ENCODE measurements at places on chromosomes 1 and 21.
A peak's percentile ranks its signal among the peaks of the same experiment; 100 is the strongest.

DNA sequence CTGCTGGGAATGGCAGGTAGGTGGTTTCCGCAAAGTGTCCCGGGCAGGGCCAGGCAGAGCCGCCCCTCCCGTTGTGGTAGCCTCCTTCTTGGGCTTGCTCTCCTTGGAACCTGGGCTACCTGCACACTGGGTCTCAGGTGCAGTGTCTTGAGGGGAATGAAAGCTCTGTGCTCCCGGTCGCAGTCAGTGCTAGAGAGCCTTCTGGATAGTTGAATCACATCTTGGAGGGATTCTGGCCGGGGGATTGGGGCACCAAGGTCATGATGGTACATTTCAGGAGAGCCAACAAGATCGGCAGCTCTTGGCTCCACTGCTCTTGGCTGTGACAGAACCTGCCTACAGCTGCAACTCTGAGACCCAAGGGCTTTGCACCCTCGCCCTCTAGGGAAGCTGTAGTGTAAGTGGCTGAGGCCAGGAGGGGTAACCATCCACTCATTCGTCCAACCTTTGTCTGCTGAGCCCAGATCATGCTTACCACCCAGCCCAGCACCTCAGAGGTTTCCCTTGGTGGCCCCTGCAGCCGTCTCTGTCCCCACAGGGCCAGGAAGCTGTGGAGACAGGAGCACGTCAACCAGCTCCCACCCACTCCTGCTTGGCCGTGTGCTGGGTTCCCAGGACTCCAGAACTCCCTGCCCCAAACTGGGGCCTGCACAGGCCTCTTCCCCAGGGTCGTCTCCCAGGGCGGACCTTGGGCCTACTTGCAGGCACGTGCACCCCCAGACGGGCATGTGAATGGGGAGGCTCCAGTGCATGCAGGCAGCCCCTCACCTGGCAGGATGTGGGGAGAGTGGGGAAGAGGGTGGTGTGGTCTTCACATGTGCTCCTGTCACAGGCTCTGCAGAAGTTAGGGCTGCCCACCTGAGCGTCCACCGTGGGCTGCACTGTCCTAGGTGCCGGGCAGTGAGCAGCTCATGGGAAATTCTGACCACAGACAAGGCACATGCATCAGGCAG is 40.0 kb downstream of the NTPCR start:
- H3K27ac ChIP-seq = no peak overlapping the region
- no peaks in the 10 kb centered on the region for H3K4me1 ChIP-seq
- H3K36me3 ChIP-seq = peaks cover 7% of the 10 kb centered on the region
- no peaks in the 10 kb centered on the region for H3K27me3 ChIP-seq
- no peak overlapping the region for H3K4me3 ChIP-seq
- no peak for DNase-seq

GRCh38 chr1:162943622-162944021 is 82.6 kb upstream of the CCDC190 start:
- H3K4me1 ChIP-seq = peaks cover 6% of the 10 kb centered on the region
- no peaks in the 10 kb centered on the region for H3K36me3 ChIP-seq
- H3K27ac ChIP-seq = no peak overlapping the region
- DNase-seq = no peak

DNA sequence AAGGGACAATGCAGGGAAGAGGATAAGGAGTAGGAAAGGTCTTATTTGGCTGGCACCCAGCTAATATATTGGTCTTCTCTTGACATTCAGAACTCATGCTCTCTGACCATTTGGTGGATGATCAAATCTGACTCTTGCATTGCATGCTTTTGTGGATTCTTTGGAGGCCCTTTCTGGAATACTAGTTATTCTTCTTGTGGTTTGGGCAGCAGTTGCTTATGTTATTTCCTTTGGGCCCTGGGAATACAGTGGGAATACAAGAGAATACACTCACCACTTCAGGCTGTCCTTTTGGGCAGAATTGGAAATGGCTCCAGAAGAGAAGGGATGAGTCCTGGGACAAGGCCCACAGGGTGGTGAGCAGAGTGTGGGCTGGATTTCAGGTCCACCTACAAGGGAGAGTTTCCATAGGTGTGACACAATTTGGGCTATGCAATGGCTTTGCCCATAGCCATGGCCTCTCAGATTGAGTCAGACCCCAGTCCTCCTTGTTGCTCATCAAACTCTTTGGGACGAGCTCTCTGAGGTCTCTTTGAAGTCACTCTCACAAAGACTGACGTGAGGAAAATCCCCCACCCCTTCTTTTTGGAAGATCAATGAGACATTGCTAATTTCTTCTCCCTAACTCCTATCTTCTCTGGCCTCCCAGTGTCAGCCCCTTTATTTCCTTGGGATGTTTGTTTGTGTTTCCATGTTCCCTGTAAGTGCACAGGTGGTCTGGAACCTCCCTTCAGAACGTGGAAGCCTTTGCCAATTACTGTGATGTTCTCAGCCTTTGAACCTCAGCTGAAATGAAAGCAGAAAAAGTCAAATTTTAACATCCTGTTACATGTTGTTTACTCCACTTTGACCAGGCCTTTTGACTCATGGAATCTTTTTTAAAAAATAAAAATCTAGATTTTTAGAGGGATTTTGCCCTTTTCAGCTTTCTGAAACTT is 19.4 kb downstream of the HSD11B1 start:
- no peak overlapping the region for H3K4me3 ChIP-seq
- DNase-seq = no peak
- no peak overlapping the region for H3K27ac ChIP-seq
- no peaks in the 10 kb centered on the region for H3K36me3 ChIP-seq

GRCh38 chr1:92964998-92965397 is 3.7 kb upstream of the DIPK1A start:
- H3K4me1 ChIP-seq = peaks cover 26% of the 10 kb centered on the region
- no peak overlapping the region for H3K4me3 ChIP-seq
- H3K36me3 ChIP-seq = no peaks in the 10 kb centered on the region
- H3K27me3 ChIP-seq = no peaks in the 10 kb centered on the region

GRCh38 chr1:147541672-147542568 is 619 bp downstream of the BCL9 start:
- no peak for DNase-seq
- no peak overlapping the region for H3K27ac ChIP-seq
- H3K36me3 ChIP-seq = no peaks in the 10 kb centered on the region
- H3K4me3 ChIP-seq = no peak overlapping the region
- H3K27me3 ChIP-seq = 0 out of 2 replicates have a peak, but pooled peaks cover 3% of the 10 kb centered on the region

GRCh38 chr1:94063379-94063778 is 57.6 kb downstream of the ABCA4 start:
- no peaks in the 10 kb centered on the region for H3K4me1 ChIP-seq
- H3K36me3 ChIP-seq = no peaks in the 10 kb centered on the region
- H3K27ac ChIP-seq = no peak overlapping the region
- peak; percentile 50 for DNase-seq
- H3K4me3 ChIP-seq = no peak overlapping the region

DNA sequence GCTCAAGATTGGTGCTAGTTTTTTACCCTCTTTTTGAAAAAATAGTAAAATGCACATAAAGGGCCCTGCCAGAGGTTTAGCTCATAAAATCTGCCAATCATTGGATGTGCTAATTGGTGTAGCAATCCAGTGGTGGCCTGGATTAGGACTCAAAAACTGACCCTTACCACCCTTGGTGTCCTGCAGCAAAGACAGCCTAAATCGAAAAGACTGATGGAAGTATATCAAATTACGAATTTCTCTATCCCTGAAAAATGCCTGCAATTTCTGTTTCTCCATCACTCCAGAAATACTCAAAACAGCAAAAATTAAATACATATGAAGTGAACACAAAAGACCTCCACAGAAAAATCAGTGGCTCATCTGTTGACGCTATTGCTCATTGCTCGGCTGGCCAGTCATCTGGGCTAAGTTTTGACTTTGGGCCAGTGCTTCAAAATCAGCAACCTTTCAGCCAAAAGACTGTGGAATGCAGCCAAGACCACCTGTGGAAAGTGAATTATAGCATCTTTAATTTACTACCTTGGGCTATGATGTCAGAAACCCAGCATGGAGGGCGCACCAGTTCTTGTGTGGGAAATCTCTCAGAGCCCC is 30.0 kb downstream of the WLS start:
- H3K36me3 ChIP-seq = no peaks in the 10 kb centered on the region
- no peak overlapping the region for H3K27ac ChIP-seq
- no peak overlapping the region for H3K4me3 ChIP-seq
- H3K27me3 ChIP-seq = 0 out of 2 replicates have a peak, but pooled peaks cover 3% of the 10 kb centered on the region

DNA sequence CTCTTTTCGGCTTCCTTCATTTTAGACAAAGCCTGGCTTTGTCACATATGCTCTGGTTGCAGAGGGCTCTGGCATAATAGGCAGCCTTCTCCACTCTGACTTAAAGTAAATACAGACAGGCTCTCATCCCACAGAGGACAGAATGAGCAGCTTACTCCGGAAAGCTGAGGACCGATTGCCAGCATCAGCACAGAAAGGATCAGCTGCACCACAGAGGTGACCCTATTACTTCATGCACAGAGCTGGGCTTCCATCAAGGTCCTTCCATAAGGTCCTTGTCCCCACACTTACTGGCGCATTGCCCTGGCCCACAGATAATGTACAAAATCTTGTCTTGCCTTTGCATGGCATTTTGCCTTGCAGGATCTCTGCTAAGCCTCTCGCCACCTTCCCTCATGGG is 67.6 kb downstream of the SEC16B start:
- no peak overlapping the region for H3K27ac ChIP-seq
- H3K27me3 ChIP-seq = 0 out of 2 replicates have a peak, but pooled peaks cover 6% of the 10 kb centered on the region
- no peaks in the 10 kb centered on the region for H3K4me1 ChIP-seq
- no peaks in the 10 kb centered on the region for H3K36me3 ChIP-seq

GRCh38 chr1:113784104-113784779 is 25.0 kb upstream of the PHTF1 start:
- peaks cover 48% of the 10 kb centered on the region for H3K4me1 ChIP-seq
- H3K27me3 ChIP-seq = no peaks in the 10 kb centered on the region
- no peak for DNase-seq
- no peak overlapping the region for H3K4me3 ChIP-seq

DNA sequence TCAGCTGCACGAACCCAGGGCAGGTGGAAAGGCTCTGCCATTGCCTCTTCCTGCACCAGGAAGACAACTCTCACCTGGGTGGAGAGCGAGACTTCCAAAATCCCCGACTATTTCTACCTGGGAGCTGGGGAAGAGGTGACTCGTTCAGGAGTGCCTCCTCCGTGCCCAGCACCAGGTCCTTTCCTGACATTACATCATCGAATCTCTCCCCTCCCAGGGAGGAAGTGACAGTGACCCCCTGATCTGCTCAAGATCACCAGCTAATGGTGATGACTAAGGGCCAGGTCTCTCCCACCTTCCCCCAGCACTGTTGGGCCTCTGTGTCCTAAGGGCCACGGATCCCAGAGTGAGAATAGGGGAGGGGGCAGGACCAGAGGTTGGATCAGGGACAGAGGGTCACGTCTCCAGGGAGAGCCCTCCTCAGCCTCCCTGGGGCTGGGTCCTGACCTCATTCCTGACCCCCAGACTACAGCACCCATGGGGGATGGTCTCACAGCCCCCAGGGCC is 6.8 kb downstream of the MEGF6 start:
- H3K27me3 ChIP-seq = no peaks in the 10 kb centered on the region
- no peaks in the 10 kb centered on the region for H3K36me3 ChIP-seq
- no peak overlapping the region for H3K27ac ChIP-seq
- no peaks in the 10 kb centered on the region for H3K4me1 ChIP-seq
- H3K4me3 ChIP-seq = no peak overlapping the region

GRCh38 chr1:191709215-191709614 is 449.0 kb upstream of the RGS18 start:
- no peak overlapping the region for H3K4me3 ChIP-seq
- no peaks in the 10 kb centered on the region for H3K36me3 ChIP-seq
- no peaks in the 10 kb centered on the region for H3K4me1 ChIP-seq
- H3K27ac ChIP-seq = no peak overlapping the region
- DNase-seq = no peak

DNA sequence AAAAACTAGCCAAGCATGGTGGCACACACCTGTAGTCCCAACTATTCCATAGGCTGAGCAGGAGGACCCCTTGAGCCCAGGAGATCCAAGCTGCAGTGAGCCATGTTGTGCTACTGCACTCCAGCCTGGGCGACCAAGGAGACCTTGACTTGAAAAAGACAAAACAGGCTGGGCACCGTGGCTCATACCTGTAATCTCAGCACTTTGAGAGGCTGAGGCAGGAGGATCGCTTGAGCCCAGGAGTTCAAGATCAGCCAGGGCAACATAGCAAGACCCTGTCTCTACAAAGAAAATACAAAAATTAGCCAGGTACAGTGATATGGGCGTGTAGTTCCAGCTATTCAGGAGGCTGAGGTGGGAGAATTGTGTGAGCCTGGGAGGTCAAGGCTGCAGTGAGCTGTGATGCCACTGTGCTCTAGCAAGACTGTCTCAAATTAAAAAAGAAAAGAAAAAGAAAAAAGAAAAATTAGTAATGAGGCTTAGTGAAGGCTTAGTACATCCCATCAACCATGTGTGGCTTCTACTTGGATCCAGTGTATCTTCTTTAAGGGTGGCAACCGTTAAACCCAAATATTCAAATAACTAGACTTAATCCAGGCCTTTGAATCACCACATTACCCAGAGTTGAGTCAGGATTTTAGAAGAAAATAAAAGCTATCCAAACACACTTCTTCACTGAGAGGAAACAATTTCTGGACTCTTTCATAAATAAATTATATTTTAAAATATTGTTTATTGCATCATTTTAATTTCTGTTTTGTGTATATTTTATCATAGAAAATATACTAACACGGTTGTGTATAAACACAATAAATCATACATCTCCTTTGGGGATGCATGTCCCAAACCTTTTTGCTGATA is 74.3 kb upstream of the RAB4A start:
- no peak overlapping the region for H3K27ac ChIP-seq
- H3K4me3 ChIP-seq = no peak overlapping the region
- no peak for DNase-seq
- no peaks in the 10 kb centered on the region for H3K4me1 ChIP-seq
- H3K27me3 ChIP-seq = no peaks in the 10 kb centered on the region

DNA sequence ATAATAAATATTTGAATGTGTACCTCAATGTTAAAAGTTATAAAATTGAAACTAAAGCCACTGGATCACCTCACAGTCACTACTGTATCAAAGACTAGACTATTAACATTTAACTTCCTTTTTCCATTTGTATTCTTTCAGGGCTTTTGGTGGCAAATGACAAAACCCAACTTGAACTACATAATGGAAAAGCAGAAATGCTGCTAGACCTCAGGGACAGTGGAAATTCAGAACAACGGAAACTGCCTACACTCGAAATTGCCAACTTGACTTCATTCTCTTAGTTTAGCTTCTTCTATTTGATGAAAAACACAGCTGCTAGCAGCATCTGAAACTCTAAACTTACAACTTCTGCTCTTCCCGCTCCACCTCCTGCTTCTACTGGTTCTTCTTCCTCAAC is 34.9 kb upstream of the NTNG1 start:
- no peak overlapping the region for H3K4me3 ChIP-seq
- no peaks in the 10 kb centered on the region for H3K4me1 ChIP-seq
- H3K36me3 ChIP-seq = no peaks in the 10 kb centered on the region

GRCh38 chr1:17377325-17377953 is 5.4 kb downstream of the PADI6 start:
- DNase-seq = no peak
- H3K4me3 ChIP-seq = no peak overlapping the region
- H3K27me3 ChIP-seq = no peaks in the 10 kb centered on the region
- H3K4me1 ChIP-seq = no peaks in the 10 kb centered on the region
- H3K27ac ChIP-seq = no peak overlapping the region

- peaks cover 23% of the 10 kb centered on the region for H3K4me1 ChIP-seq
- peak overlapping the region; percentile 87 for H3K27ac ChIP-seq
- DNase-seq = peak; percentile 82
- H3K27me3 ChIP-seq = no peaks in the 10 kb centered on the region
These were observed 671 bp upstream of the PYGO2 start for GRCh38 chr1:154962156-154962749.

- H3K27me3 ChIP-seq = no peaks in the 10 kb centered on the region
- no peak overlapping the region for H3K4me3 ChIP-seq
- no peaks in the 10 kb centered on the region for H3K36me3 ChIP-seq
- no peak overlapping the region for H3K27ac ChIP-seq
- no peaks in the 10 kb centered on the region for H3K4me1 ChIP-seq
- DNase-seq = no peak
These were observed 197.2 kb upstream of the MAP1LC3C start for GRCh38 chr1:242196101-242196500.

Measured in Karpas-422 (cell line).